ENCODE measurements at places on chromosomes 4 and X.

DNA sequence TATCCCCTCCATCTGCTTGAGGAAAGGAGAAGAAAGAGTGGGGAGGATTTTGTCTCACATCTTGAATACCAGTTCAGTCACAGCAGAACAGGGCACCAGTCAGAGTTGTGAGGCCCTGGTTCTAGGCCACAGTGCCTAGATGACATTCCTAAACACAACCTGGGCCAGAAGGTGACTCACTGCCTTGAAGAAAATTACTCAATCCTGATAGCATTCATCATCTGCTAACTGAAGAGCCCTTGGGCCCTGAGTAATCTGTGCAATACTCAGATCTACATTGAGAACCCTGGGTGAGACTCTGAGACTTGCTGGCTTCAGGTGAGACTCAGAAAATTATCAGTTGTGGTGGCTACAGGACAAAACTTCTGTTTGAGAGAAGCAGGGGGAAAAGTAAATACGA is 20.5 kb upstream of the PRR32 start:
- DNase-seq, result no peak

- DNase-seq, result no peak
Observed at GRCh38 chr4:15182600-15183220, 180.4 kb downstream of the CPEB2 start.

DNA sequence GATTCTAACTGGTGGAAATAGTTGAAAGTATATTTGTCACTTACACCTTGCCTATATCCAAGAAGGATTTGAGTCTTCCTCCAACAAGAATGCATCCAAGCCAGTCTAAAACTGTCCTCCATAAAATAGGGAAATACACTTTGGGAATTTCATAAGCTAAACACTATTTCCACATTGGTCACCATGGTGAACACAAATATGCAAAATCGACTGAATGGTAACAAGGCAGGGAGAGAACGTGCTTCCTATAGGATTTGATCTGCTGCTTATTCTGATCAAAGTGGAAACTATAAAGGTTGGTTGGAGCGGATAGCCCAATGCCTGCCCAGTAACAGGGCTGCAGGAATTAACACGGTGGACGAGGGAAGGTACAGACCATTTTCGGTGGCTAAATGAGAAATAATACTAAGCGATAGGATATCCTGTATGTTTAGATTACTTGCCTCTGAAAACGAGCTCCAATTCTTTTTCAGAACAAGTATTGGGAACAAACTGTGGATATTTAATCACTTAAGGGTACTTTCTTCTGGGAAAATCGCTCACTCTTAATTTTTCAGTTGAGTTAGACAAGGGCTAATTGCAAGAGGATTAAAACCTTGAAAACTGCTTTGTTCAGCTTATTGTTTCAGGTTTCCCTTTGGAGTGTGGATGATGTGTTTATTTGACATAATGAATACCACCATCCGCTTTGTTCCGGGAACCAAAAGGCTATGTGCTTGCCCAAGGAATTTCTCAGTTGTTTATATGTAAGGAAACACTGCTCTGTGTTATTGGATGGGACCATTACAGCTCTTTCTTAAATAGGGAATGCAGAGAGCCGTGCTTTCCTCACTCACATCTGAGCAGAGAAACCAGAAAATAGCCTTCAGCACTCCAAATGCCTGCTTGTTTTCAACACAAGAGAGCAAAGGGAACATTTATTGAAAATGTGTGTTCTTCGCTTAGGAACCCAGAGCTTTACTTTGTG is 194.4 kb downstream of the CBR4 start:
- peak; percentile 60 for DNase-seq

- no peak for DNase-seq
Observed at GRCh38 chr4:185363251-185363650, 32.5 kb downstream of the LRP2BP start.

DNA sequence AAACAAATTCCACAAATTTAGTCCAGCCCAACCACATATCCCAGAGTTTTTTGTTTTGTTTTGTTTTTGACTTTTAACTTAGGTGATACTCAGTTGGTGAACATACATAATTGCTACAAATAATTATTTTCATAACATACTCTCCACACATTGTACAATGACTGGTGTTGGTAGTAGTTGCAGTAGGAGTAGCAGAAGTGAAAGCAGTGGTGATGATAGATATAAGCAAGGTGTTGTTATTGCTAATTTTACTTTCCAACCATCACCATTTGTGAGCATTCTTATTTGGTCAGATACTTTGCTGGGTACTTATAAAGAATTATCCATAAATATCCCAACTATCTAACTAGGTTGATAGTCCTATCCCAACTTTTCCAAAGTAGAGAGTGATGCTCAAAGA is 47.3 kb downstream of the ARHGAP24 start:
- DNase-seq, result no peak

- DNase-seq, result no peak
Observed at GRCh38 chr4:179017581-179017980, 1575.3 kb upstream of the AGA start.

- DNase-seq, result no peak
Observed at GRCh38 chrX:106606571-106606970, 5.2 kb upstream of the RADX start.

GRCh38 chrX:77436682-77437081 is 10.5 kb upstream of the FGF16 start:
- no peak for DNase-seq

- no peak for DNase-seq
Observed at GRCh38 chr4:142158980-142159379, 522.6 kb downstream of the IL15 start.

- DNase-seq, result no peak
Observed at GRCh38 chrX:119194621-119195020, 41.5 kb upstream of the PGRMC1 start.

GRCh38 chr4:174037631-174038030 is 245.8 kb downstream of the FBXO8 start:
- DNase-seq, result no peak

- DNase-seq, result no peak
Observed at GRCh38 chrX:22585831-22586230, 313.1 kb downstream of the CBLL2 start.

DNA sequence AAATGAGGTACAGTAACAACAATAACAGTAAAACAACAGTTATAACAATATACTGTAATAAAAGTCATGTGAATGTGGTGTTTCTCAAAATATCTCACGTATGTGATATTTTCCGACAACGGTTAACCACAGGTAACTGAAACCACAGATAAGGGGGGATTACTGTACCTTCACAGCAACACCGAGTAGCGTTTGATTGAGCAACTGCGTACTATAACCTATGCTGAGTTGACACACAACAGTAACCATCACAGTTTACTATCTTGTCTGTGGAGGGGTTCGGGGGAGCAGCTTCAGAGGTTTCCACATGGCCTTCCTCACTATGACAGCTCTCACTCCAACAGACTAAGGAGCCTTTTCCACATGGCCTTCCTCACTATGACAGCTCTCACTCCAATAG is 13.4 kb downstream of the RBMX2 start:
- DNase-seq, result no peak

DNA sequence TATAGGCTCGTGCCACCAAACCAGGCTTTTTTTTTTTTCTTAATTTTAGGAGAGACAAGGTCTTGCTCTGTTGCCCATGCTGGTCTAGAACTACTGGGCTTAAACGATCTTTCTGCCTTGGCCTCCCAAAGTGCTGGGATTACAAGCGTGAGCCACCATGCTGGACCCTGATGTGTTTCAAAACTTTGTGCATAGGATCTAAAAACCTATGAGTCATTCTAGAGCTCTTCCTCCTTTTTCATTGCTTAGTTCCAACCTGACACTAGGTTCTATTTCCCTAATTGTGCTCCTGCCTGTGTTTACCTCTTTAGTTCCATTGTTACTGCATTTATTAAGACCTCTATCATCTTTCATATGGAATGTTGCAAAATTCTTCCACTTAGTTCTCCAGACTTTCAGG is 57.3 kb downstream of the HPGD start:
- DNase-seq, result no peak

DNA sequence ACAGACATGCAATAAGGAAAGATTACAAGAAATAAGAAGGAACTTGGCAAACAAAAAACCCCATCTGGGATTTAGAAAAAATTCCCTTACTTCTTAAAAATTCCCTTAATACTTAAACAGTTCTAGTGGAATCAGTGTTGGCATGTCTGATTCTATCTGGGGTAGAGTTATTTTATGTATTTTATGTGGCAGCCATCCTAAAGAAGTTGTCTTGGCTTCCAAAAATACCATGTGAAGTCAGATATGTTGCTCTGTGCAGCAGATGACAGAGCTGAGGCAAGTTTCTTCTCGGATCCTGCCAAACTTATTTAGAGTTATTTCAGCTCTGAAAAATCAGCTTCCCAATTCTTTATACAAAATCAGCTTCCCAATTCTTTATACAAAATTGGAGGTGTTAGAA is 14.7 kb downstream of the YY2 start:
- DNase-seq, result no peak

GRCh38 chr4:69104719-69105275 is 8.5 kb downstream of the UGT2B7 start:
- DNase-seq, result no peak

- peak; percentile 21 for DNase-seq
Observed at GRCh38 chrX:79259073-79259689, 108.0 kb downstream of the ITM2A start.

Measured in right hindlimb (tissue), 1 donor.